ENCODE measurements at places on chromosomes 3 and 15.

- no peak for DNase-seq
Measured at GRCh38 chr3:183013856-183014255, 33.5 kb upstream of the DCUN1D1 start.

GRCh38 chr3:152139651-152140050 is 129.1 kb upstream of the MBNL1 start:
- DNase-seq = no peak

GRCh38 chr15:93982226-93982727 is 249.1 kb upstream of the MCTP2 start:
- no peak for DNase-seq

GRCh38 chr15:56598991-56599390 is 134.1 kb upstream of the MNS1 start:
- DNase-seq = no peak

DNA sequence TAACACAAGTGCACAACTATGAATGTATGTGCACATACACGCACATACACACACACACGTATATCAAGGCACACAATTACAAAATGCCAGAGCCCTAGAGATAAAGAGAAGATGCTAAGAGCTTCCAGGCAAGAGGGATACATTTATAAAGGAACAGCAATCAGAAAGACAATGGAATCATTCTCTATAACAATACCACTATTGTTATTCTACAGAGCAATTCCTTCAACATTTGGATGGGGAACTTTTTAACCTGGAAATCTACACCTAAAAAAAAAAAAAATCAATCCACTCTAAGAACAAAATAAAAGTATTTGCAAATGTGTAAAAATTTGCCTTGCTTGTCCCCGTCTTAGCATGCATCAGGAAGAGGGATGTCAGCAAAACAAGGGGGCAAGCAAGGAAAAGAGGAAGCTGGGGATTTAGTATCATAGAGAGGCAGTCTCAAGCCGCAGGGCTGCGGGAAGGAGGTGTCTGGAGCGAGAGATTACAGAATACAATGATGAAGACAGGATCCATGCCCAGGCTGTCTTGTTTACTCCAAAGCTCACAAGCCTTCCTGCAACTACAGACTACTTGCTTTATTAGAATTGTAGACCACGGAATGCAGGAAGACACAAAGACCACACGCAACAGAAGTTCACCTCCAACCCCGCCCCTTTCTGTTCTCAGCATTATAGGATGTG is 220.2 kb downstream of the NTRK3 start:
- no peak for DNase-seq

- DNase-seq = no peak
Measured at GRCh38 chr15:40755812-40756208, 756 bp upstream of the RMDN3 start.
